Inflammatory macrophage (primary cell): ENCODE measurements at places on chromosomes 1 and 21.

DNA sequence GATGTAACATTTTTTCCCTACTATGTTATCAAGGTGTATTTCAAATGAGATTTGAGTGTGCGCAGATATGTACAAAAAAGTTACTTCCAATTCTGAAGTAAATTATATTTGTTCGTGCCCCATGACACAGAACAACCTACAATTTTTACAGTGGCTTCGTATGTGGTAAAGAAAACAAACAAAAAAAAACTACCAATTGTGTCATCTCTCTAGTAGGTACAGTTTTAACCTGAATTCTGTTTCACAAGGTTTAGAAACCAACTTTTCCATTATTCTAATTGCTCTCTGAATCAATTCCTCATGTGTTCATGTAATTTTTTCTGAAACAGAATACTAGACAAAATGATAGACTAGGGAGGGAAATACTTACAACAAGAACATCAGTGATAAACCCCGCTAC lies 7.4 kb downstream of the SCAF4 start:
- no peak for DNase-seq

DNA sequence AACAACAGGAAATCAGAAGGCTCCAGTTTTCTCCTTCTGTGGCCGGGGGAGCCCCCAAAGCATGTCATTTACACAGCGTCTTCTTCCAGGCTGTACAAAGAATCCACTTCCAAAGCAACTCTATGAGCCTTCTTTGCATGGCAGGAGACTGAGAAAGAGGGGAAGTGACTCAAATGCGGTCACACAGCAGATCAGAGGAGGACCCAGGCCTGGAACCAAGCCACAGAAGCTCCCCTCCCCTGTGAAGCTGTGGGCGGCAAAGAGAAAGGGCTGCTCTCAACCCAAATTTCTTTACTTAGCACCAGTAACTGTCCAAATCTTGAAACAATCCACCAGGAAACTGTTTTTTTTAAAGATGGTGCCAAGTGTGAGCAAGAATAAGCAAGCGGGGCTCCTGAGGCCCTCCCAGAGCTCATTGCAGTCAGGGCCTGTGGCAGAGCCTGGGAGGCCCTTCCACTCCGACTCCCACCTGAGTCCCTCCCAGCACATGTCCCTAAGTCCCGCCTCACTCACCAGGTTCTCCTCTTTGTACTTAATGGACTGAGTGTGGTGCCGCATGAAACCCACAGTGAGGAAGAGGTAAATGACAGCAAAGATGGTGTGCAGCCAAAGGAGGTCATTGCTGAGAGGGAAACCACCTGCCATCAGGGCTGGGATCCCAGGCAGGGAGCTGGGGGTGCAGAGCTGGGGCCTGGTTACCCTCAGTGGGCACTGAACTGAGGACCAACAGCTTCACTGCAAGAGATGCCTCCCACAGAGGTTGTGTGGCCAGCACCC lies 15.9 kb downstream of the TMEM63A start:
- DNase-seq: peak; percentile 86

DNA sequence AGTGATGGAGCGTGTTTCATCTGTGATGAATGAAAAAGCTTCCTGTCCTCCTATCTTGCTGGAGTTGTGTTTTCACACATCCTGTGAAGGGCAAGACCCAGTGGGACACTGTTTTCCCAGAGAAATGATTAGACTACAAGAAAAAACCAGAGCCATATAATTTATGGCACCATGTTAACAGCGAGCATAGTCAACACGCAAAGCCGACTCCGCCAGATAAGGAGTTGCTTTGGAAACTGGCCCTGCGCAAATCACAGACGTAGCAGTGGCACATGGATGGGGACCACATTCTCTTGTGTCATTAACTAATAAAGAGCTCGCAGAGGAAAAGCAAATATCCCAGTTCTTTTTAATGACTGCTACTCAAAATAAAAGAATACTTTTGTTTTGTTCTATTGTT lies 471.2 kb upstream of the RUNX1 start:
- DNase-seq: no peak

DNA sequence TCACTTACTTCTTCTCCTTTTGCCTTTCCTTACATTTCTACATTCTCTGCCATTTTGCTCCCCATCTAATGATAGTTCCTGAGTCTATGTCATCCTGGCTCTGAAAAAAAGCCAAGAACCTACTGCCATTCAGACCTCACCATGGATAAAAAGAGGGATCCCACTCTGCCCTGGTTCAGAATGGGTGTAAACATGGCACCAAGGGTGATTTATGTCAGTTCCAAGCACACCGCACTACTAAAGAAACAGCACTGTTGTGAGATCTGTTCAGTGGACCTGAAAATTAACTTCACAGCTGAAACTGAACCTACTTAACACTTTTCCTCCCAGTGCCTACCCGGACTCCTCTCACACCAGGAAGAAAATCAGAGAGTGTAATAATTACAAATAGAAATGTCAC lies 72.3 kb upstream of the NTPCR start:
- DNase-seq: no peak

- no peak for DNase-seq
These were observed 40.6 kb upstream of the CYP2J2 start for GRCh38 chr1:59967141-59967697.

DNA sequence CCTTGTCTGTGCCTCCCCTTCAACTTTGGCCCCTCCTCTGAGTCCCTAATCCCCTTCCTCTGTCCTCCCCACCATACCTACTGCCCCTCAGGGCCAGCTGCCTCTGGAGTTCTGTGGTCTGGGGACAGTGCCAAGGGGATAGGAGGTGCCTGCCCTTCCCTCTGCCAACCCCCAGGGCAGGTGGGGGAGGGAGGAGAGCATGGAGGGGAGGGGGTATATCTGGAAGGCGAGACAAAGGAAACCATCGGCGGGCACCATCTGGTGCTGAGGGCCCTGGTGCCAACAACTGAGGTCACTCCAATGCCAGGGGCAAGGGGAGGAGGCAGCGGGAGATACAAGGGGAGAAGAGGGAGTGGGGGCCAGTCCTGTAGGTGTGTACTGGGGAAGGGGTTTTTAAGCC lies 9.6 kb downstream of the RAB25 start:
- no peak for DNase-seq

- DNase-seq: no peak
These were observed 29.3 kb upstream of the DDAH1 start for GRCh38 chr1:85494074-85494903.

- peak; percentile 51 for DNase-seq
These were observed 27.4 kb downstream of the SYF2 start for GRCh38 chr1:25204797-25205480.

GRCh38 chr21:35989138-35989735 lies 71.1 kb downstream of the SETD4 start:
- DNase-seq: no peak

GRCh38 chr1:154840269-154841176 lies 29.6 kb downstream of the KCNN3 start:
- DNase-seq: no peak

DNA sequence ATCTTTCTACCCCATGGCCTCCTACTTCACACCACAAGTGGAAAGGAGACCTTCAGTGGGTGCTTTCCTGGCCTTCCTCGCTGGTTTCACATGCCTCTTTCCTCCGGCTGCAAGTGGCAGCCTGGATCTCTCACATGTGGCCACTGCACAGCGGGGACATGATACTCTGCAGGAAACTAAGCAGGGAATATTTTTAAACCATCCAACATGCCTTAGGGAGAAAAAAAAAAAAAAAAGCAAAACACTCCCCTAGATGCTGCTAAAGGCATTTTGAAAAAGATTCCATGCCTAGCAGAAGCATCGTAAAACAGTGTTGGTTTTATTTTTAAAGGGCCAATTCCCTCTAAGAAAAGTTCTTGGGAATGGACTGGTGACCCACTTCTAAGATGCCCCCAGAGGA lies 12.2 kb upstream of the GJA5 start:
- no peak for DNase-seq

GRCh38 chr1:32886828-32887414 lies 630 bp downstream of the HPCA start:
- DNase-seq: no peak

DNA sequence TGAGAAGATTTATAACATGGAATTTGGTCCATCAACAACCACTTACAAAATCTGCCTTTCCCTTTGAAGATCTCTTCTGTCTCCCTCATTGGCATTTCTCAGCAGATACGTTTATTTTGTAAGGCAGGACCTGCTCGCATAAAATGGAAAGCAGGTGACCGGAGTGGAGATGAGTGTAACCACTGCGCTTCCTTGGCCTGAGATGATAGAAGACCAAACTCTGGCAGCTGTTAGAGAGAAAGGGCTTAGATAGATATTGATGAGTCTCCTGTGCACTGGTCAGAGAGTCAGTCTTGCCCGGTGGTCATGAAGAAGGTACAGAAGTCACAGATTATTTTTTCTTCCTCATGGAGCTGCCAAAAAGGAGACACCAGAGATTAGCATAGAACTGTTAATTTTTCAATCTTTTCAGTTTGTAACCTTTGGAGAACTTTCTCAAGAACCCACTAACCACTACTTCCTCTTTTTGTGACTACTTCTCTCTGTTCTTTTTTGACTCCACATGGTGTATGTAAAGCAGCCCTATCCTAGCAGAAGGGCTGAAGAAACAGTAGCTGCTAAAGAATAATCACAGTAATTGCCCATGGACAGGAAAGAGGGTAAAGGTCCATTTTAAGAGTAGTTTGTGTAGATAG lies 47.6 kb downstream of the FCRL3 start:
- peak; percentile 56 for DNase-seq

DNA sequence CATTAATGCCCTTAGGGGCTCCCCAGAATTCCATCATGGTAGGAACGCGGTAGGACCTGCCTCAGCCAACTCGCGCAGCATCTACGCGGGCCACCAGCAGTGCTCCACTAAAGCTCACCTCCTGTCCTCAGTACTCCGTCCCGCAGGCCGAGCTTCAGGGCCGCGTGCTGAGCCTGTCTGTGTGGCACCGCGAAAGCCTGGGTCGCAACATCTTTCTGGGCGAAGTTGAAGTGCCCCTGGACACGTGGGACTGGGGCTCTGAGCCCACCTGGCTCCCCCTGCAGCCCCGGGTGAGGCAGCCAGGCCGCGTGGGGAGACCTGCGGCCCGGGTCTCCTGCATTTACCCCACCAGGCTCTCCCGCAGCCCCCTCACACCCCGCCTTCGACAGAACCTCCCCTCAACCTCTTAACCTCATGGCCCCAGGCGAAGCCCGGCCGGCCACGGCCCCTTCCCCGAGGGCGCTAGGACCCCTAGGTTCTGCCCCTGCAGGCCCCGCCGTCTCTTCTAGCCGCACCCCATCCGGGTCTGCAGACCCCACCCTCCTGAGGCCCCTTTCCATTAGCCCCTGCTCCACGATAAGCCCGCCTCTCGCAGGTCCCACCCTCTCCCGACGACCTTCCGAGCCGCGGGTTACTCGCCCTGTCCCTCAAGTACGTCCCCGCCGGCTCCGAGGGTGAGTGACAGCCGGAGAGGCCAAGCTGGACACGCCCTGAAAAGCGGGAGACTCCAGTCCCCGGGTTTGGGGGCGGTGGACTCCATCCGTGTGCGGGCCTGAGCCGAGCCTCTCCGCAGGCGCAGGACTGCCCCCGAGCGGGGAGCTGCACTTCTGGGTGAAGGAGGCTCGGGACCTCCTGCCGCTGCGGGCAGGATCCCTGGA lies 9.1 kb downstream of the SYTL1 start:
- DNase-seq: no peak

- no peak for DNase-seq
These were observed 18.8 kb upstream of the TMEM125 start for GRCh38 chr1:43251024-43251423.

DNA sequence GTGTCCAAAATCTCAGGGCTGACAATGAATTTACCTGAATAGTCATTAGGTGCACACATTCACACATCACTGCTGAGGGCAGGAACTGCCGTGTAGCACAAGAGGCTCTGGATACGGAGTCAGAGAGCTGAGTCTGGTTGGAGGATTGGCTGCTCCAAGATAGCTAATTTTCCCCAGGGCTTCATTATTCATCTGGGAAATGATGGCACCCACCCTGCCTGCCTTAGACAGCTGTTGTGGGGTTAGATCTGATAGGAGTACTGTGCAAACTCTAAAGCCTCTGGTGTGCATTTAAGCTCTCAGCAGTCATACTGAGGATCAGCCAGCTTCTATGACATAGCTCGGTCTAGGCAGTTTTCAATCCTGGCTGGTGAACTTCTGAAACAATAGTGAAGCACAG lies 67.0 kb downstream of the LMX1A start:
- DNase-seq: no peak

DNA sequence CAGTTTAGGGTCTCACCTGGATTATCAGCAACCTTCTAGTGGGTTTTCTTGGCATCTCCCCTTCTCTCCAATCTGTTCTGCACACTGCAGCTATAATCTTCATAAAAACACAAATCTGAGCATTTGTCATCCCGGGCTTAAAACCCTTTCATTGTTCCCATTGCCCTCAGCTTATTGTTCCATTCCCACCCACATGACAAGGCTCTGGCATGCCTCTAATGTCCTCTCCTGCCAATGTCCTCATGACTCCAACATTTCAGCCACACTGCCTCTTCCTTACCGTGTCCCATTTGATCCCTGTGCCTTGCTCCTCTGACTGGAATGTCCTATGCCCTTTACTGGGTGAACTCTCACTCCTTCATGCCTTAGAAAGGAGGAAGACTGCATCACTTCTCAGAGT lies 7.5 kb upstream of the DPH2 start:
- no peak for DNase-seq

DNA sequence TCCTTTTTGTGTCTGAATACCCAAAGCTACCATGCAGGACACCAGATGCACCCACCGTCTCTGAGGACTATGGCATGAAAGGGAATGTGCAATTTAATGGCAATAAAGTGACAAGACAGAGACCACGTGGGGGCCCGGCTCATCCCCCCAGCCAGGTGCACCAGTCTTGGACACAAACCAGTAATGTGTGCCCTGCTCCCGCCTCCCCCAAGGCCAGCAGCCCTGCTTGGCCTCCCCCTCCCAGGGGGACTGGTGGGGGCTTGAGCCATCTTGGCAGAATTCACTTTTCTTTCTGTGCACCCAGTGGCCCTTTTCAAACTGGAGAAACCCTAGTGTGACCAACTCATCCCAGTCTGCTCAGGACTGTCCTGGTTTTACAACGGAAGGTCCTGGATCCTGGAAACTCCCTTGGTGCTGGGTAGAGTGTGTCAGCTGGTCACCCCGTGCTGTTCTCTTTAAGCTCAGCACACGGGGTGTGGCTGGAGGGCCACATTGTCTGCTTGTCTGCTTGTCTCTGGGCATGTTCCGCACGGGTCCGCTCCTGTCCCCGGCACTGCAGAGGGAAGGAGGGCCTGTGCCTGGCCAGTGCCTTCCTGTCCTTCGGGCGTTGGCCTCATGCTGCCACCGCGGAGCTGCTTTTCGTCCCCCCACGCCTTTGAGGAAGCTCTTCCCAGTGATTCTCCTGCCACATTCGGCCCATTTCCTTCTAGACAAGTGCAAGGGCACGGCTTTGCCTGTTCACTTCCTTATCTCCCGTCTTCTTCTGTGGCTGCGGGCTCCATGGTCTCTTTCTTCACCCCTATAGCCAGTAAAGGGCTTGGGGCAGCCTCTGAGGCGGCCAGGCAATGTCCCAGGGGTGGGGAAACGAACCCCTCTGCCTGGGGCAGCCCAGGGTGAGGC lies 45.8 kb upstream of the TTC34 start:
- no peak for DNase-seq

DNA sequence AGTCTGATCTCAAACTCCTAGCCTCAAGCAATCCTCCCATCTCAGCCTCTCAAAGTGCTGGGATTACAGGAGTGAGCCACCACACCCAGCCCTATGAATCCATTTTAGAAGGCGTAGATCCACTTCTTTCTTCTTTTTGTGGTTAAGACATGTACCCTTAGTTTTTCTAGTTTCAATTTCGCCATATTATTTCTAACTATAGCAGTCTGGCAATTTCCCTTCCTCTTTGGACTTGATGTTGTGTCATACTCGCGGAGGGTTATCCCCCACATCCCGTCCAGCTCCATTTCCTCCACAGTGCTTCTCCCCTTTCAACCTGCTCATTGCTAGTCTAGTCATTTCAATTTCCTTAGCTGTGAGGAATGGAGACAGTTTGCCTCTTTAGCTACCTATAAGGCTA lies 5.2 kb upstream of the LRRC8D start:
- peak; percentile 86 for DNase-seq
